Substantia nigra (tissue), 51 donors: ENCODE measurements at places on chromosomes 13 and 19.

GRCh38 chr19:47111006-47111621 is 2.5 kb downstream of the ZC3H4 start:
- DNase-seq = no peak

- DNase-seq = peak; percentile 61
These were observed 19.0 kb downstream of the MRPS12 start for GRCh38 chr19:38949580-38950367.

GRCh38 chr19:46269101-46269500 is 27.7 kb upstream of the HIF3A start:
- DNase-seq = no peak

DNA sequence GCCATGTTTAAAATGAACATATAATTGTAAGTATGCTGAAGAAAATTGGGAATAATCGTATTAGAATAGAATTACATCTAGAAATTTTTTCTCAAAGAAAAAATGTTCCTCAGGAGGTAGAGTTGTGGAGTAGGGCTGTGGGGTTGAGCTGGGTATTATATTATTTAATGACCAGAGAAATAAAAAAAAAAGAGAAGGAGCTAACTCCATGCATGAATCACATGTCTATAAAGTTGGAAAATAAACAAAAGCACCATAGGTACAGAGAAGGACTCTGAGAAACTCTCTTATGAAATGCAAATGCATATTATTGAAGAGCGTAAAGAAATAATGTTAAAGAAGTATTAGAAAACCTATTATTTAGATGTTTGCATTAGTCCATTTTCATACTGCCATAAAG is 405.5 kb downstream of the EFNB2 start:
- DNase-seq = no peak

DNA sequence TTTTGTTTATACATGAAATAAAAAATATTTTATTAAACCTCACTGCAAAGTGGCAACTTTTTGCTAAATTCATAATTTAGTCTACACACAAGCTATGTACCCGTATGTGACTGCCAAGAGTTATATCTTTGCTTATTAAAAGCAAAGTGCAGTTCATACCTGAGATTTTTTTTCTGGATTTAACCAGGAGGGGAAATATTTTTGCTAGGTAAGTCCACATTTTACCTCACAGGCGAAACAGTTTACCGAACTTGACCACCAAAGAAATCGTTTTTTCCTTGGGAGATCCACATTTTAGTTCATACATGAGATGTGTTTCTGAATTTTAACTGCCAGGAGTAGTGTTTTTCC is 12.2 kb upstream of the JSRP1 start:
- no peak for DNase-seq

- no peak for DNase-seq
These were observed 104.3 kb downstream of the KCNRG start for GRCh38 chr13:50119591-50119990.

DNA sequence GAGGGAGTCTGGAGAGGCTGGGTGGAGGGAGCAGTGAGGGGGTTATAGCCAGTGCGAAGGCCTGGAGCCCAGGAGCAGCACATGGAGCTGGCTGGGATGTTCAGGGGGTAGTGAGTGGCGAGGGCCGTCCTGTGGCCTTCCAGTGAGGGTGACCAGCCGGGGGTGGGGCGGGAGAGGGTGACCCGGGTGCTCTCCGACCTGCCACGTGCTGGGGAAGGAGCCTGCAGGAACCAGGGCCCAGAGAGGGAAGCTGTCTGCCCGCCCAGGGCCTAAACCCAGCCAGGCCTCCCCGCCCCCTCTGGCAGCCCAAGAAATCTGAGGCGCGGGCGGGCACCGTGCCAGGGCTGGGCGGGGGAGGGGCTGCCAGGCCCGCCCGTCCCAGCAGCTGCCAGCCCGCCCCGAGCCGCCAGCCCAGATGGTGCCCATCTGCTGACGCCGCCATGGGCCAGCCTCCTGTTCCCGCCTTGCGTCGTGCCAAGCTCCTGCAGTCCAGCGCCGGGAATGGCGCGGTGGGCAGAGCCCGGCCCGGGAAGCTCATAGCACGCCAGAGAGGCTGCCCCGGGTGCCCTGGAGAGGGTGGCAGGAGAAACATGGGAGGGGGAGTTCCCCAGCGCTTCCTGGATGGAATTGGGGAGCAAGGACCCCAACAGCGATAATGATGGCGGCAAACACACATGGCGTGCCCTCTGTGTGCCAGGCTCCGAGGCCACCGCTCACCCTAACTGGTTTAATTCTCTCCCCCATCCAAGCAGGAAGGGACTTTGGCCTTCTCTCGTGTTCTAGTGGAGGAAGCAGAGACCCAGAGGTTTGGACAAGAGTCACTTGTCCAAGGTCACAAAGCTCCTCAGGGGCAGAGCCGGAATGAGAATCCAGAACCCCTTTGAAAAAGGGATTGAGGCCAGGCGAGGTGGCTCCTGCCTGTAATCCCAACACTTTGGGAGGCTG is 21.5 kb downstream of the NFIC start:
- DNase-seq = peak; percentile 86

DNA sequence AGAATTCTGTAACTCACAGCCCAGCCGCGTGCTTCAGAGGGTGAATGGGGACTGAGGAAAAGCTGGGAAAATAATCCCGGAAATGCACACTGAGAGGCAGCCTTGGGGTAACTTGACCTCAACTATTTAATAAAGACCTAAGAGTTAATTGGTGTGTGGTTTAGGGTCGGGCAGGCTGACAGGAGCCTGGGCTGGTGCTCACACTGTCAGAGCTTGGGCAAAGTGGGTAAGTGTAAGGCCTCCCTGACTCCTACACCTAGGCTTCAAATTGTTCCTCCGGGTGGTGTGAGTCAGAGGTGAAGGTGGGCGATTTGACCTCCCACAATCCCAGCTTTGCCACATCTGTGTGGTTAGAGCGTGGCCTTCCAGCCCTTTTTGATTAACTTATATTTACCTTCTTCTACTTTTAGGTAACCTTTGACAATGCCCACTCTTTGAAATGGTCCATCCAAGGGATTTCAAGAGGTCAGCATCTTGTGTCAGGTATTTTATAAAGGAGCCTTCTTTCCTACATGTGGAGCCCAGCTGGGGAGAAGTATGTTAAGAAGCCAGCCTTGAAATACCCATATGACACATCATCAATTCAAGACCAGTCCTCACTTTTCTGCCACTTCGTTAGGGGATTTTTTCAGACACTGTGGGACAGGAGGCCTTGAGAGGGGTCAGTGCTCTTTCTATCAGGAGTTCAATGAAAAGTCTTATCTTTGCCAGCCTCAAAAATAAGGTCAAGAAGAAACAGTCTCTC is 114.2 kb downstream of the NUFIP1 start:
- no peak for DNase-seq
